Inflammatory macrophage treated with lipopolysaccharide for 1 hour (primary cell): ENCODE measurements at places on chromosomes 16 and 17.
A peak's percentile ranks its signal among the peaks of the same experiment; 100 is the strongest.

DNA sequence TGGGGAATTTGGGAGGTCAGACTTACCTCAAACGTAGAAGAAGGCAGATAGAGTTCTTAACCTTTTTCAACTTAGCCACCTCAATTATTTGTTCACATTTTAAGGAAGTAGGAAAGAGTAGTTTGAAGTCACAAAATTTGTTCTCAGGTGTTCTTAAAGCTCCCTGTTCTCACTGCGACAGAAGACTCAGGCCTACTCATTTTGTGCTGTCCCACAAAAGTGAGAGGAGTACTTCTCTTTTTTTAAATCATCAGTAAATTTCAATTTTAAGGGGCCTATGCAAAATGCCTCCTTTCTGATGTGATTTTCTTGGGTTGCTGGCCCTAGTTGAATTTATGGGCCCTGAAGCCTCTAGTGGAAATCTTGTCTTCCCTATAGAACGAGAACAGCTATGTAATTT is 133.4 kb downstream of the MAP2K6 start:
- no peak for DNase-seq

GRCh38 chr17:80790021-80790765 is 201.4 kb upstream of the CHMP6 start:
- no peak for DNase-seq

- DNase-seq: peak; percentile 68
Measured at GRCh38 chr17:59848778-59849177, 44.0 kb downstream of the TUBD1 start.

- no peak for DNase-seq
Measured at GRCh38 chr16:80007231-80007630, 406.7 kb upstream of the MAF start.

- no peak for DNase-seq
Measured at GRCh38 chr17:47989700-47990099, 18.8 kb downstream of the CDK5RAP3 start.

GRCh38 chr16:19522397-19522732 is 467 bp upstream of the GDE1 start:
- no peak for DNase-seq

DNA sequence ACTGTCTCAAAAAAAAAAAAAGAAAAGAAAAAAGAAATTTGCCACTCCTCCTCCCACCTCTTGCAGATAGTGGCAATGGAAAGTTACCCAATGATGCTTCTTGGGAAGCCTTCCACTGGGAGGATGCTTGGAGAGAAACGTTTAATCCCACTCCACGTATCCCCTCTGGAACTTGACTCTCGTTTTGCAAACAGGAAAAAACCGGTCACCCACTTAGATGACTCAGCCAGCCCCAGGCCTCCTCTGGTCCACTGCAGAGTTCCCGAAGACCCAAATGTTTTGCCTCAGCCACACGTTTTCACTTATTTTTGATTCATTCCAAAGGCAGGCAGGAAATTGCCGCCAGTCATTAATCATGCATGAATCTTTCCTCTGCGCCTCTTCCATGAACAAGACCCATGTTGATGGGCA is 9.3 kb upstream of the TNFRSF17 start:
- no peak for DNase-seq

GRCh38 chr17:74569020-74570003 is 2.0 kb upstream of the CD300H start:
- DNase-seq: peak; percentile 92

GRCh38 chr16:58269526-58269925 is 25.3 kb downstream of the PRSS54 start:
- no peak for DNase-seq

GRCh38 chr17:52384695-52385094 is 226.2 kb upstream of the CA10 start:
- DNase-seq: no peak

- DNase-seq: no peak
Measured at GRCh38 chr16:2070576-2071453, 23.0 kb downstream of the TSC2 start.

GRCh38 chr16:48611329-48612137 is 1.6 kb upstream of the N4BP1 start:
- DNase-seq: peak; percentile 75

DNA sequence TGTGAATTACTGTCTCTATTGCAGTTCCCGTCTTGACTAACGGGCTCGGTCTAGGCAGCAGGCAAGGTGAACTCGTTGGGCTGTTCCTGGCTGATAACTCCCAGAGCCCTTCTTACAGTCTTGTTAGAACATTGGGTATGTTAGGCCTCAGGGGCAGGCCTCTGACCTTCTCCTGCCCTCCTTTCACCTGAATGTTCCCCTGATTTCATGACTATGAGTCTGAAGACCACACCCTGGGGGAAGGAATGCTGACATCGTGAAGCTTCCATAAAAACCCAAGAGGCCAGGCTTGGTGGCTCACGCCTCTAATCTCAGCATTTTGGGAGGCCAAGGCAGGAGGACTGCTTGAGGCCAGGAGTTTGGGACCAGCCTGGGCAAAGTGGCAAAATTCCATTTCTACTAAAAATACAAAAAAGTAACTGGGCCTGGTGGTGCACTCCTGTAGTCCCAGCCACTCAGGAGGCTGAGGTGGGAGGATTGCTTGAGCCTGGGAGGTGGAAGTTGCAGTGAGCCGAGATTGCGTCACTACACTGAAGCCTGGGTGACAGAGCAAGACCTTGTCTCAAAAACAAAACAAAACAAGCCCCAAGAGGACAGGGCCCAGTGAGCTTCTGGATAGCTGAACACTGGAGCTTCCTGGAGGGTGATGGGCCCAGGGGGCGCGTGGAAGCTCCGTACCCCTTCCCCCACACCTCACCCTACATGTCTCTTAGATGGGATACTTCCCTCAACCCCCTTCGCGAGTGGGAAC is 47.8 kb upstream of the FBXO47 start:
- DNase-seq: peak; percentile 48

DNA sequence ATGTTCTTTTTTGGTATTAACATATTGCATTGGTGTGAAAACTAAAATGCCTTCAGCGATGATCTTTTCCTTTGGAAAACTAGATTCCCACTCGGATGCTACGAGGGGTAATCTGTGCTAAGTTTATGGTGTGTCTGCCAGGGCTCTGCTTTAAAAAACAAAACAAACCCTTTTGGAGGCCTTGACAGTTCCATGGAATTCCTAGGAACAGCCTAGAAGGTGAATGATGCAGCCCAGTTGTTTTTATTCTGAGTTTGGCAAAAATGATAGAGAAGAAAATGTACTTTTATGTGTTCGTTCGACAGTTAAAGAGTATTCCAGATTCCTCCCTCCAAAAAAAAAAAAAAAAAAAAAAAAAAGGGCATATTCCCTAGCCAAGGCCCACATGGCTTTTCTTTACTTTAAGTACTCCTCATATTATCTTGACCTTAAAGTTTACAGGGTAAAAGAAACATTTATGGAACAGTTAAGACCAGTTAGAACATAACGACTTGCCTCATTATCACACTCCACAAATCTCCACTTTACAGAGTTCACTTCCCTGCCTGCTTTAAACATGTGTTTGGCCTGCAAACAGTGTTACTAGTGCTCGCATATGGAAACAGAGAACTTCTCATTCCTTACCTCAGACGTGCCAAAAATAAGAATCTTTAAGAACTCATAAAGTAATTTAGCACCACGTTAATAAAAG is 159.1 kb downstream of the WWOX start:
- DNase-seq: no peak

DNA sequence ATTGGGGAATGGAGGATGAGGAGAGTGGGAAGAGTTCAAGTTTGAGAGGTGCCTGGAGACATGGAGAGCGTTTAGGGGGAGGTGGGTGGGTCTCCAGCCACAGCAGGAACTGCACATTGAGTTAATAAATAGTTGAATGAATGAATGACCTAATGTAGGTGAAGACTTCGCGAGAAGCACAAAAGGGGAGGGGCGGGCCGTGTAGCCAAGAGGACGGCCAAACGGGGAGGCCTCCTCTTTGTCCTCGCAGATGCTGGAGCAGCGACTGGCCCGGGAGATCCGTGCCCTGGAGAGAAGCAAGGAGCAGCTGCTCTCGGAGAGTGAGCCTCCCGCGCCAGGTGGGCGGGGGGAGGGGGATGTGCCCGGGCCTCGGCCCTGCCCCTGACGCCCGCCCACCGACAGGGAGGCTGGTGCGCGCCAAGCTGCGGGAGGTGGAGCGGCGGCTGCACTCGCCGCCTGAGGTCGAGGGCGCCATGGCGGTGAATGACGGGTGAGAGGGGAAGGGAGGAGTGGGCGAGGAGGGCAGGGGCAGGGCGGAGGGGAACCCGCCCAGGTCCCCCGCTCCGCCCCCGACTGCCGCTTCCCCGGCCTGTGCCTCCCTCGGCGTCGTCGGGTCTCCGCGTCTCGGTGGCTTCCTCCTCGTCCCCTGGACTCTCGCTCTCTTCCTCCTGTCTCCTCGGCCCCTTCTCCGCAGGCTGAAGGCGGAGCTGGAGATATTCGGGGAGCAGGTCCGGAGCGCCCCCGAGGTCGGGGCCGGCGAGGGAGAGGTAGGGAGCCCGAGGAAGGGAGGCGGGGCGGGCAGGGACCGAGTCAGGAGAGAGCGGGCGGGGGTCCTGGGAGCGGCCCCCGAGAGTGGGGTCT is 12.9 kb downstream of the SYCE1L start:
- peak; percentile 16 for DNase-seq

GRCh38 chr16:84498859-84499620 is 5.4 kb downstream of the MEAK7 start:
- DNase-seq: no peak

DNA sequence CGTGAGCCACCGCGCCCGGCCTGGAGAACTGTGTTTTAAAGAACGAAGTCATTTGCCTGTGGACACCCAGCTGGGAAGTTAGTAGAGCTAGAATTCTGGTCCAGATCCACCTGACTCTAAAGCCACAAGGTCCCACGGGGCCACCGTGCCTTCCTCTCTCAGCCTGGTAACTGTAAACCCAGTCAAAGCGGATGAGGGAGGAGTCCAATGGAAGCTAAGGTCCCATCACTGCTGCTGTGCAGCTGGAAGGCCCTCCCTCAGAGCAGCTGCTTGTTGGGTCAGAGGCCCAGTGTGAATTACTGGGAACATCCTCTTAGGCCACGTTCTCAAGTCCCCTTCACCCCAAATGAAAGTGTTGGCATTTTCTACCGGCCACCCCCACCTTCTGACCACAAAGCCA is 48.8 kb upstream of the CACNG5 start:
- DNase-seq: no peak
